Bronchial epithelial cell (primary cell): ENCODE measurements at places on chromosomes 2 and 18. TPM values are rescaled to one million over a fixed set of nuclear protein-coding genes. Genes with fewer than 3 reads are reported as not detected.

PAIP2B gene
- 1.3 and 5.2 TPM in 2 replicates for total RNA-seq

PRKAG3 gene
- total RNA-seq = not detected in 2 replicates

METTL4 gene
- total RNA-seq = 8.2 and 11.0 TPM in 2 replicates

GRCh38 chr2:51720826-51721225 lies 688.9 kb upstream of the NRXN1 start:
- no peak for DNase-seq

- peak; percentile 66 for DNase-seq
Measured at GRCh38 chr2:29766191-29766590, 155.2 kb downstream of the ALK start.

DNA sequence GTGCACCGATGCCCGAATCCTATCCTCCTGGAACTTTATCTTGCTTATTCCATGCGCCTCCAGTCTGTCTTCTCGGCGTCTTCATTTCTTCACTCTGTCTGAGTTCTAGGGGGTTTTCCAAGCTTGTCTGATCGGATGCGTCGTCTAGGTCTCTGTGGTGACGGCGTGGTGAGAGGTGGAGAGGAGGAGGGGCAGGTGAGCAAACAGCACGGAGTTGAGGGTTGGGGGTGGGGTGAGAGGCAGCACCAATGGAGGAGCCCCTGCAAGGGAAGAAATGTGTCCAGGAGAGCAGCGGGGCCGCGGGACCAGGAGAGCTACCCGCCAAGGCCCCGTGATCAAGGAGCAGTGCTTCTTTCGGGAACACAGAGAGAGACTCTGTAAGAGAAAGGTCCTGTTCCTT lies 131.3 kb upstream of the TWIST2 start:
- no peak for DNase-seq

DNA sequence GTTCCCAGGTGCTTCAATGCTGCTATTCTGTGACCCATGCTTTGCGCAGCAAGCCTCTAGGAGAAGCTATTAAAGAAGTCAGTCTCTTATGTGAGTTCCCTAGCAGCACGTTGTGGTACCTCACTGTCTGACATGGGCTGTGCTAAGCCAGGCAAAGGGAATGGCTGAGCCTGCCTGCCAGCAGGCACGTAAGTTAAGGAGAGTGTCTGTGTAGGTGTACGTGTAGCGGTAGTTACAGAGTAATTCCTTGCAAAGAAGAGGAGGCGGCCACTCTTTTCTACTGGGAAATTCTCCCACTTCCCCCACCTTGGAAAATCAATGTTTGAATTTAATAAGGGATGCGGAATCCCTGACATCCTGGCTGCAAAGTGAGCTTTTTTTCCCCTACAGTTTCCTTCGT lies 123.5 kb upstream of the LYPD1 start:
- DNase-seq = no peak

DNA sequence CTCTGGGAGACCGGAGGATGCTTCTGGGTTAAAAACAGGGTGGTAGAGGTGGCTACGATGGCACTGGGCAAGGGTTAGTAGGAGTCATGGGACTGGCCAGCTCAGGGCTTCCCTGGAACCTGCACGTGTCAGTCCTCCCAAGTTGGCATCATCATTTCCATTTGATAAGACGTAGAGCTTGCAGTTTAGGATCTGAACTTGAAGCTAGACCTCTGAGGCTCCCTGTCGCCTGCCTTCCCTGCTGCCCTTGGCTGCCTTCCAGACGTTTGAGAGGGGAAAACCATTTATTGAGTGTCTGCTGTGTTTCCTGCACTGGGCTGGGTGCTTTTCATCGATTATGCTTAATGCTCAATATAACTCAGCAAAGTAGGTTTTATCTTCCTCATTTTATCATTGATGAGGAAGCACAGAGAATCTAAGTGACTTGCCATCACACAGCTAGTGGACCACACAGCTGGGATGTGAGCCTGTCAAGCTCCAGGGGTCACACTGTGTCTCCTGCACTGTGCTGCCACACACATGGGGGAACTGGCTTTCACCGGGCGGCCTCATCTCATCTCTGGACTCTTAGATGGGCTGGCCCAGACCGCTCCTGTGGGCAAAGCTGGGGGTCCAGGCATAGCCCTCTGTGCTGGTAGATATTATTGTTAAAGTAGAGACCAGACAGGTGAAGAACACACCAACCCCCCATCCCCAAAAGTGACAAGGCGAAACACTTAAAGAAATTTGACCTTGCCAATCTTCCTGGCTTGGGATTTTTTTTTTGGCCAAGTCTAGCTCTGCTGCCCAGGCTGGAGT lies 7.8 kb downstream of the NT5DC4 start:
- no peak for DNase-seq

- peak; percentile 63 for DNase-seq
Measured at GRCh38 chr2:33104726-33105125, 158.0 kb downstream of the LTBP1 start.

GRCh38 chr2:151002959-151003600 lies 258.6 kb downstream of the RBM43 start:
- no peak for DNase-seq

DNA sequence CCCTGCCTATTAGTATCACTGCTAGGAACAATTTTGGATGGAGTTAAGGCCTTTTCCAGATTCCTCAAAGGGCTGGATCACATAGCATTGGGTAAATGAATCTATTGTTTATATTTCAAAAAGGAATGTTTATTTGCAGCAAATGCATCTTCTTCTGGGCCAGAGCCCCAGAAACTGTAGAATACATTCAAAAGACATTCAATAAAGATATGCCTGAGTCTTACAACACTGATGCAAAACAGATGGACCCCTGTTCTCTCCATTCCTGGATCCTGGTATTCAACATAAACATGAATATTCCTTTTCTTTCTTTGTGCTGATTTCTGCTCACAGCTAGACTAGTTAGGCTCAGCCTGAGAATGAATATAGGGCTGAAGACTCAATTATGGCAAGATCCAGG lies 227.2 kb upstream of the KLHL29 start:
- no peak for DNase-seq

DNA sequence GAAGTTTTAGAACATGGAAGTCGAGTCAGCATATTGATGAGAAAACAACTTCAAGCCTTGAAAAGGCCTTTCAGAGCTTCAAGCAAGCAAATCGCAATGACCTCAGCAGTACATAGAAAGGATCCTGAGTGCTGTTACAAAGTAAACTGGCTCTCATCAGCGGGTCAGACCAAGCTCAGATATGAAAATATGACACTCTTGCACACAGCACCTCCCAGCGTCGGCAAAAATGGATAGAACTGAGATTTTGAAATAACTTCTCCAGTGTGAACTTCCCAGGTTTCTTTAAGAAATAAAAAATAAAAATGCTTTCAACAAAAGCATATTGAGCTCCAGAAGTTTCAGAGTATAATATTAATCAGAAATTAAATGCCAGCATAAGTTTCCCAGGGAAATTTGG lies 296.9 kb downstream of the FBXO15 start:
- no peak for DNase-seq

- no peak for DNase-seq
Measured at GRCh38 chr18:79596446-79597175, 83.0 kb upstream of the CTDP1 start.

- no peak for DNase-seq
Measured at GRCh38 chr2:213086571-213086970, 64.8 kb downstream of the IKZF2 start.

DNA sequence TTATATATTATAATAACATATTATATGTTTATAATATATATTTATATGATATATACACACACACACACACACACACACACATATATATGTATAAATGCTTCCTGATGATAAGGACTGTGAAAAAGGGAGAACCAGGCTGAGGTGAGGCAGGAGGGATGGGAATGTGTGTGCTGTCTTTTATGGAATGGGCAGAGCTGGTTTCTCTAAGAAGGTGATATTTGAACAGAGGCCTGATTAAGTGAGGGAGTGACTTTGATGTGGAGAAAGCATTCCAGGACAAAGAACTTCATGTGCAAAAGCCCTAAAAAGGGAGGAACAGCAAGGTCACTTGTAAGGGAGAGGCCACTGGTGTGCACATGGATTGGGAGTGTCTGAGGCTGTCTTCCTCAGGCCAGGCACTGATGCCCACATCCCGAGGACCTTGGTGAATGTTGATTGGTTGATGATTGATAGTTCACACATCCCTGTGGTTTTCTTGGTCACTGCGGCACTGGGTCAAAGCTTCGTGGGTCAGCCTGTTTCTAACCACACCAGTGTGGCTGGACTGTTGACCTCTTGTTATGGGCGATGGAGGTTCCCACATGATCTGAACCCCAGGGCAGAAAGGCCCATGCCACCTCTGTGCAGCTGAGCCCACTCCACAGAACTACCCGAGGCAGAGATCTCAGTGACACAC lies 196.9 kb downstream of the MYCN start:
- no peak for DNase-seq

DNA sequence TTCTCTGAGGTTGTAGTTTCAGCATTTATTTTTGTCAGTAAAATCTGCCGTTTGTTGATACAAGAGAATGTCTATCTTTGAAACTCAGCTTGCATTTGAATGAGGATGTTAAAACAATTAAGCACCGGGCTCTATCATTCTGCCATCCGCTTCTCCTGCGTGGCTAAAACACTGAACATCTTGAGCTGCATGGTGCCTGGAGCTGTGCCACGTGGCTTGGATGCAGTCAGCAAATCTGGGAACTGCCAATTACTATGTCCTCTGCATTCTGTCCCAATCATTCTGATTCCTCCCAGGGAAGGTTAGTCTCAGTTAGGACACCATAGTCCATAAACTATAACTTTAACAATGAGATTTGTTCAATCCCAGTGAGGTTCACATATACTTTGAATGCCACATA lies 598.4 kb downstream of the FBXO15 start:
- no peak for DNase-seq

GRCh38 chr2:166803373-166804000 lies 84.8 kb upstream of the XIRP2 start:
- DNase-seq = no peak

GRCh38 chr2:214076527-214076926 lies 334.3 kb upstream of the VWC2L start:
- DNase-seq = no peak

DNA sequence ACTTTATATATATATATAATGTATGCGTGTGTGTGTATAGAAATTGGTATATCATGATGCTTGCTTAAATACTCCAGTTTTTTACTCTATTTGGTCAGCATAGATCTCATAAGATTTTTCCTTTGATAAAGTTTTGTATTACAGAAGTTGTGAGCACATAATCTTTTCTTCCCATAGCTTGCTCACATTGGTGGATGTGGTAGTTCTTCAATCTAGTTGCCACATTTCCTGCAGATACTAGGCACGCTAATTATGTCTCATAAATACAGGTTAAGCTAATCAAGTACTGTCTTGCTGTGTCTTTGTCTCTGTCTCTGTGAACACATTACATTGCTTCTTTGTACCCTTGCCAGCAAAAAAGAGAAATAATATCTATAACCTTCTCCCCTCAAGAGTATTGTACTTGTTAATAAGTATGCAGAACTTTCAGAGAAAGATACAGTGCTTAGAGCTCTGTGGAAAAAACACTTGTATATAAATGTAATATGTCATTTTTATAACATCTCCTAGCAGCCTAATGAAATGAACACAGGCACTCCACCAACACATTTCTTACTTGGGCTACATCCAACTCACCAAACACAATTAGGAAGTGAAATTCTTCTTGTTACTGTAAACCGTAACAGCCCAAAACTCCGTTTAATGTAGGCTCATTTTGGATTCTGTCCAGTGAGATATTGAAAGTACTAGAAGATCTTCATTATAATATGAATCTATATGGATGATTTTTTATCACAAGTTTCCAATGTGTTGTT lies 306.7 kb upstream of the SLC8A1 start:
- peak; percentile 28 for DNase-seq

DNA sequence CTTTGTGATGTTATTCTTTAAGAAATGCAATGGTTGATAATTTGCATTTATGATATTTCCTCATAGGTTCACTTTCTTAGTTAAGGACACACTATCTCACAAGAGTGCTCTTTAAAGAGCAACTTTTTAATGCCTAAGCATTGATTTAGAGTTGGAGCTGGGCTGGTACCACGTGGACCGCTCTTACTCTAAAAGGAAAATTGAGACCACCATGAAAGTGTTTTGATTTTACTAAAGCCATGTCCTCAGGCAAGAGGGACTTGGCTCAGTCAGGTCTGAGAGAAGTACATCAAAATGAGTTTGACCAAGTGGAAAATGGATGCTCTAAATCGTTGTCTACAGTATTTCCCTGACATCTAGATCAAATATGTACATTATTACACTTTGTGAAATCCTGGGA lies 302.4 kb downstream of the LRRTM1 start:
- no peak for DNase-seq
